ENCODE measurements at places on chromosomes 7 and 10. TPM values are rescaled to one million over a fixed set of nuclear protein-coding genes. Genes with fewer than 3 reads are reported as not detected.

The LRRC17 gene
- 27.0 TPM for total RNA-seq

- no peak for DNase-seq
Observed at GRCh38 chr7:129466796-129467195, 32.6 kb downstream of the STRIP2 start.

GRCh38 chr7:113394856-113395255 lies 276.5 kb upstream of the SMIM30 start:
- no peak for DNase-seq

The PILRA gene
- total RNA-seq, result 1.1 TPM

The MPP7 gene
- total RNA-seq, result 1.4 TPM

GRCh38 chr7:105656922-105657521 lies 75.7 kb upstream of the EFCAB10 start:
- DNase-seq, result no peak

DNA sequence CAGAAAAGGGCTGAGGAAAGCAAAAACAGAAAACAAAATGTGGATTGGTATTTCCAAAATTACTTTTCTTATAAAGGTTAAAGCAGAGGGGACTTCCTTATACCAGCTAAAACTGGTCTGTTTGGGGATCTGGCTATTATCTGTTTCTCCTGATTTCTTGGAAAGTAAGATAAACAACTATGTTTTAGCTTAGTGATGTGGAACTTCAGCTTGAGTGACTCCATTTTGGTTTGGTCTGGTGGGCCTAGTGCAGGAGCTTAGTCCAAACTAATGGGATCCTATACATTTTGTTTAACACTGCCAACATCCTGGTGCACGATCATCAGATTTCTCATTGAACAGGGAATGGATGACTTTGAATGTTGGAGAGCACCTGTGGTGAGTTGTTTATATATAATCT lies 283.5 kb downstream of the ADK start:
- DNase-seq, result no peak

The HOXA13 gene
- not detected for total RNA-seq

DNA sequence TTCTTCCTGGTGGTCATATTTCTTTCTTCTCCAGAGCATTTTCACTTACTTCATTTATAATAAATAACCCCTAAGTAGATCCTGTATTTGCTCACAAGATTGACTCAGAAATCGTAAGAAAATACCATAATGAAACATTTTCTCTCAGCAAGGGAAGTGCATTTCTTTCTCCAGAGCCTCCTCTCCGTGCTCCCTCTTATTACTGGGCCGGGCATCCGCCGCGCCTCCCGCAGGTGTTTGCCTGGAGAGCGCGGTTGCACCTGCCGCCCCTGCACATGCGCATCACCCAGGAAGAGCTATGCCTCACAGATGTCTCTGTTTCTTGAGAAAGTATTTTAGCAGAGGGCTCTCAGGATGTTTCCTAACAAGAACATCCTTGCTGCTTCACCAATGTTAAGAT lies 509.2 kb downstream of the TCERG1L start:
- DNase-seq, result no peak

DNA sequence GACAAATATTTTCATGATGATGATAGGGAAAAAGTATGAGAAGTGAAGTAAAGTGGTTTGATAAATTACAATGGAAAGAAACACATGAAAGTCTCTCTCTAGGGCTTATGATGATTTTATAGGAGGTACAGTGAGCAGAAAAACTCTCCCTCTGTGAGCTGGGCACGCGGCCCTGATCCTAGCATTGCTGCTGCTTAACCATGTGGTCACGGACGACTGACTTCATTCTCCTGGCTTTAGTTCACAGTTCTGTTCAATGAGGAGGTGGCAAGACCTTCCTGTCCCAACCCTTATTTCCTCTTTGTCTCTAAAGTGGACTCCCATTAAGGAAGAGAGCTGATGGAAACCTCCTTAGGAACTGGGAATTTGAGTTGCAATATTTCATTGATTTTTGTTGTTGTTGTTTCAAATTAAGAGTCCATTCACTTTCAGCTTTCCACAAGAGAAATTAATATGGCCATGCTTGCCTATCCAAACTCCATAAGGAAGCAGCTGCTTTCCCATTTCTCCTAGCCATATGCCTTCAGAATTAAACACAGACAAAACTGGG lies 8.2 kb upstream of the PON3 start:
- peak; percentile 3 for DNase-seq

The GIMAP6 gene
- 5.5 TPM for total RNA-seq

GRCh38 chr10:62171791-62172190 lies 96.9 kb downstream of the RTKN2 start:
- DNase-seq, result no peak

- DNase-seq, result no peak
Observed at GRCh38 chr7:139297795-139298194, 43.3 kb upstream of the FMC1 start.

The FAM149B1 gene
- total RNA-seq, result 30.1 TPM

The SORBS1 gene
- total RNA-seq, result 123 TPM

DNA sequence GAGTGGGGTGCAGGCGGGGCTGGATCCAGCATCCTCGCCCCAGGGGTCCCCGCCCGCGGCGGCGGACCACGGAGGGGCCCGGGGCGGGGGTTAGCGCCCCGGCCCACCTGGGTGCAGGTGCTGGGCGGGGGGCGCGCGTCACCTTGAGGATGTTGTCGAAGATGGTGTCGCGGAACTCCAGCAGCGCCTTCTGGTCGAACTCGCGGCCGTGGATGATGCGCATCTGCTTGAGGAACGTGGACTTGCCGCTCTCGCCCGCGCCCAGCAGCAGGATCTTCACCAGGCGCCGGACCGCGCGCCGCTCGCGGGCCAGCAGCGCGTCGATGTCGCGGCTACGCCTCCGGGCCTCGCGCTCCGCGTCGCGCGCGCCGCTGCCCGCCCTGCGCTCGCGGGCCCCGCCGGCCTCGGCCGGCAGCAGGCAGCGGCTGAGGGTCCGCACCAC lies 376 bp downstream of the GNA12 start:
- no peak for DNase-seq

- DNase-seq, result no peak
Observed at GRCh38 chr7:148335790-148336189, 254.8 kb upstream of the C7orf33 start.

The AKR1C3 gene
- total RNA-seq, result 8.0 TPM

The CCL26 gene
- not detected for total RNA-seq

- no peak for DNase-seq
Observed at GRCh38 chr10:61792921-61793320, 108.6 kb upstream of the ARID5B start.

GRCh38 chr7:140196361-140197217 lies 19.8 kb upstream of the KDM7A start:
- no peak for DNase-seq

DNA sequence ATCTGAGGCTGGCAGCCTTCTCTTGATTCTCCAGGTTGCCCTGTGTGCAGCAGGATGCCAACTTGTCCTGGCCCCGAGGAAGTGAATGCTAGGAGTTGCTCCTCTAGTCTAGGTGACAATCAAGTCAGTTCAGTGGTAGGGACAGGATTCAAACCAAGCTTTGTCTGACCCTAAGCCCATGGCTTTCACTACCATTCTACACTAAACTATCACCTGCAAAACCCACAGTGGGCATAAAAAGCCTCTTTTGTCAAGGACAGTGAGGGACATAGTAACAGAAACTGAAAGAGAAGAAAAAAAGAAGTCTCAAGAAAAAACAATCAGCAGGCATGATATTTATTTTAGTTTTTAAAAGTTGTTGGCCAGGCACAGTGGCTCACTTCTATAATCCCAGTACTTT lies 33.5 kb downstream of the KCNMA1 start:
- no peak for DNase-seq

- no peak for DNase-seq
Observed at GRCh38 chr10:127774766-127775559, 38.0 kb downstream of the FOXI2 start.

DNA sequence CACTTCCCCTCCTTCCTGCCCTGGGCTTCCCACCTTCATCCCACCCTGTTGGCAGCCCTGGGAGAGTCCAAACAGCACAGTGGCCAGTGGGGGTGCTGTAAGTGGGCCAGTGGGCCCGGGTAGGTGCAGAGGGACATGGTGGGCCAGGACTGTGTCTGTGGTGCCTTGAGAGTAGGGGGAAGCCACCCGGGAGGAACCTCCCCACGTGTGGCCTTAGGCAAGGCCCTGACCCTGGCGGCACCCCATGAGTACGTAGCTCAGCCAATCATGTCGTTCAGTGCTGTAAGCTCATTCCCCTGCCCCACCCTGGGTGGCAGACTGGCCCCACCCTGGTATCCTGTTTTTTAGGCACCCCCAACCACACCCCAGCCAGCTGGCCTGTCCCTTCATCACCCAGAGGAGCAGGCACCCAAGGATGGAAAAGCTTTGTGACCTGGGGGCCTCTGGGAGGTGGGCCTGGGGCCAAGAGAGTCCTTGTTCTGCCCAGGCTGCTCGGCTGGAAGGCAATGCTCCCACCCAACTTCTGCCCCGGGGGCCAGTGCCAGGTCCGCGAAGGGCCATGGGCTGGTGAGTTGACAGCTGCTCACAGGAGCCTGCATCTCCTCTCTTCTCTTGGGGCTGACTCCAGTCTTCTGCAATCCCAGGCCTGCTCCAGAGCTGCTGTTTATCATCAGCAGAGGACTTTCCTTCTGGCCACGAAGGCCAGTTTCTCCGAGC lies 41.6 kb downstream of the TSPAN15 start:
- DNase-seq, result no peak

GRCh38 chr10:97222326-97222961 lies 36.7 kb upstream of the SLIT1 start:
- DNase-seq, result no peak

DNA sequence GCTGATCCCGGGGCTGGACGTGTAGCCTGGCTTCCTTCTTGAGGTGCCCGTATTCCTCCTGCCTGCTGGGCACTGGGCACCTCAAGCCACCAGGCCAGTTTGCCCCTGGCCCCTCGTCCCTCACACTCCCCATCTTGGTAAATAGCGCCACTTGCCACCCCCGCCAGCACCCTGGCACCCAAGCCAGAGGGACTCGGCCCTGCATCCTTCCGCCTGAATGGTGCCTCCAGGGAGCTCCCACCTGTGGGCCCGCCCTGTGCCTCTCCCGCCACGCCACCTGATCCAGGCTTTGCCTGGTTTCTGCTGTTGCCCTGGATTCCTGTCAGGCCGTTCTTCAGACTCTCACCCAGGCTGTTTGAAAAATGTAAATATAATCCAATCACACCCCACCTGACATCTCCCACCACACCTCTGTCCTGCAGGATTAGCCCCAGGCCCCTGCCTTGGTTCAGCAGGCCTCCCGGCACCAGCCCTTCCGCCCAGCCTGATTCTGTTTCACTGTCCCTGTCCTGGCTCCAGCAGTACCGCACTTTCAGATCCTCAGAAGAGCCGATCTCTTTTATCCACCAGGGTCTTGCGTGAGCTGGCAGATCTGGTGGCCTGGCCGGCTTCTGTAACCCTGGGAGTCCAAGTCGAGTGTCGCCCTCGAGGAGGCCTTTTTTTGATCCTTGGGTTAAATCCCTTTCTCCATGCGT lies 33.8 kb downstream of the WIPI2 start:
- no peak for DNase-seq

DNA sequence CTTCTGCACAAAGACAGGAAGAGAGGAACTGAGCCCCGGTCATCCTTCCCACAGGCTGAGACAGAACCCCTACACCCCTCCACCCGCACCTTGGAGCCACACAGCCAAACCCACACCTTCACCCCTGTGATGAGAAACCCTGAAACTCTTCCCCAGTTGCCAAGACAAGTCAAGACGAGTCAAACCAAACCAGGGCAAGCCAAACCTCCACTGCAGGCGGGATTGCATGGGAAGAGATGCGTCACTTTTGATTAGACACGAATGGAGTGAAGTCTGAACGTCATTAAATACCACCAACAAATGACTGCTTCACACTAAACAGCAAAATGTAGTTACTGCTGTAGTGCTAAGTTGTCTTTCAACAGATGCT lies 73.8 kb downstream of the PRPF18 start:
- no peak for DNase-seq

GRCh38 chr7:98066934-98067507 lies 39.6 kb upstream of the LMTK2 start:
- no peak for DNase-seq

The RBM33 gene
- 41.6 TPM for total RNA-seq

- no peak for DNase-seq
Observed at GRCh38 chr7:131845573-131846314, 289.3 kb upstream of the PODXL start.

GRCh38 chr10:86042161-86042560 lies 324.4 kb downstream of the GRID1 start:
- DNase-seq, result no peak

DNA sequence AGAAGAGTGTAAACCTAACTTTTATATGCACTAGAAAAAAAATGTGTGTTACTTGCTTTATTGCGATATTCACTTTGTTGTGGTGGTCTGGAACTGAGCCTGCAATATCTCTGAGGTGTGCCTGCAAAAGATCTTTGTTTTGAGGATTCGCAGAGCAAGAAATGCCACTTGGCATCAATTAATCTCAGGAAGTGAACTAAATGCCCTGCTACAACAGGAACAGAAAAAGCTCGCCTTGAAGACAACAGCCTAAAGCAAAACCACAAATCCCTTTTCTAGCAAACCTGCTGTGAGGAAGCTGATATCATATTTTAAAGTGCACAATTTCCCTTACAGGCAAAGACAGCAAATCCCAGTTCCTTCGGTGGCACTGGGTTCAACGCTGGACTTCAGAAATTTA lies 675.8 kb downstream of the KCNMA1 start:
- DNase-seq, result no peak

- DNase-seq, result no peak
Observed at GRCh38 chr10:124650263-124650662, 93.9 kb downstream of the FAM53B start.

DNA sequence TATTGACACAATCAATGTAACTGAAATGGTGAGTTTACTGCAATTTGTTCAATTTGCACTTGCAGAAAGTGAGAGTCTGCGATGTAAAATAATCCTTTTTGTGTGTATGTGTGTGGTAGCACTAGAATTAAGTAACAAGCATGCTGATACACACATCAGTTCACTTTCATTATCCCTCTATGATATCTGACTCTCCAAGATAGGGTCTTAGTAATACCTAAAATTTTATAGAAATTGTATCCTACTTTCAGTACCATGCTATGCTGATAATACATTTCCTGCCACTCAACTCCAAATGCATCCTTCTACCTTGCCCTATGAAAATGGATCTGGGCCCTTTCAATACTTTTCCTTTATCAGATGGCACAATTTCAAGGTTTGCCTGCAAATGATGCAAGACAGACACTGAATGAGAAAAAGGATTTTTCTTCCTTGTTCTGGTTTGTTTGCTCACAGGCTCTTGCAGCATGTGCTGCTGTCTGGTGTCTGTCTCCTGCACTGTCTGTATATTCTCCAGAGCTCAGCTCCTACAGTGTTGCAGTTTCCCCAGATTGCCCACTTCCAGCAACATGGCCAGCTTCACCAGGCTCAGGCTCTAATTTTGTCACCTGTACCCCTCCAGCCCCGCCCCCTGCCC lies 297.9 kb upstream of the HGF start:
- DNase-seq, result no peak
